AG04449 (cell line): ENCODE measurements at places on chromosomes 1 and 21.

- DNase-seq, result no peak
Measured at GRCh38 chr1:179230251-179230650, 774 bp upstream of the ABL2 start.

DNA sequence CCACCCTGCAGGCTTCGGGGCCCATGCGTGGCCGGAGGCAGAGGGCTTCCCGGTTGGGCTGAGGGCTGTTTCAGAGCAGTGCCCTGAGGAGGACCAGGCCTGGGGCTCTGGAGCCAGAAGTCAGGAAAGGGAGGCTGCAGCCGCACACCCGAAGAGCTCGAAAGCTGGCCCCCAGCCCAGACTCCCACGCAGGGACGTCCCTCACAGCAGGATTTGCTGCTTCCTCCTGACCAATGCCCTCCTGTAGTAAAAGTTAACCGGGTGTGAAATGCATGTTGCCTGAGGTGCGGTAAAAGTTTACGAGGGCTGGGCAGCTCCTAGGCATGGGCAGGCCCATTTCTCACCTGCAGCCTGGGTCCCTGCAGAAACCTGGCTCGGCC, 101.5 kb upstream of the ARHGEF16 start:
- no peak for DNase-seq

DNA sequence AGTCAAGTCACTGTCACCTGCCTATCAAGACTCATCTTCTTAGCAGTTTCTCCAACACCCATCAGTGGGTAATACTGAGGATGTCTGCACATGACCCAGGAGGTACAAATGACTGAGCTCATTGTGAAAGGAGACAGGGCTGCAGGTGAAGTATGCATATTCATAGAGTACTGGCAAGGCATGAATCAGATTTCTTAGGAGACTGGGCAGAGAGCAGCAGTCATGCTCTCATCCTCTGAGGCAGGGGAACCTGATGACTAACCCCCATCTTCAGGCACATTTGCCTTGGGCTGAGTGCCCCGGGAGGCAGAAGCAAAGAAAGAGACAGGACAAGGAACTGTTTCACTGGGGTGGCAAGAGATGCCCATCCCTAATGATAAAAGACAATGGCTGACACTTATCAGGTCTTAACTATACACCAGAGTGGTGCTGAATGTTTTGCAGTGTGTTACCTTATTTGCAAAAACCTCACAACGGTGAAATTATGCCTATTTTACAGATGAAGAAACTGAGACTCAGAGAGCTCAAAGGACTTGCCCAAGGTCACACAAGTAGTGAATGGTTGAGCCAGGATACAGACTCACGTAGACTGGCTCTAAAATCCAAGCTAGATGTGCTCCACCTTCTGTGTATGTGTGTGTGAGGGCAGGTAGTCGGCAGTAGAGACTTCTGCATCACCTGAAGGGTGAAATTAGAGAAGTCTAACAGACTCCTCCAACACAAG, 9.2 kb upstream of the GRHL3 start:
- DNase-seq, result no peak

DNA sequence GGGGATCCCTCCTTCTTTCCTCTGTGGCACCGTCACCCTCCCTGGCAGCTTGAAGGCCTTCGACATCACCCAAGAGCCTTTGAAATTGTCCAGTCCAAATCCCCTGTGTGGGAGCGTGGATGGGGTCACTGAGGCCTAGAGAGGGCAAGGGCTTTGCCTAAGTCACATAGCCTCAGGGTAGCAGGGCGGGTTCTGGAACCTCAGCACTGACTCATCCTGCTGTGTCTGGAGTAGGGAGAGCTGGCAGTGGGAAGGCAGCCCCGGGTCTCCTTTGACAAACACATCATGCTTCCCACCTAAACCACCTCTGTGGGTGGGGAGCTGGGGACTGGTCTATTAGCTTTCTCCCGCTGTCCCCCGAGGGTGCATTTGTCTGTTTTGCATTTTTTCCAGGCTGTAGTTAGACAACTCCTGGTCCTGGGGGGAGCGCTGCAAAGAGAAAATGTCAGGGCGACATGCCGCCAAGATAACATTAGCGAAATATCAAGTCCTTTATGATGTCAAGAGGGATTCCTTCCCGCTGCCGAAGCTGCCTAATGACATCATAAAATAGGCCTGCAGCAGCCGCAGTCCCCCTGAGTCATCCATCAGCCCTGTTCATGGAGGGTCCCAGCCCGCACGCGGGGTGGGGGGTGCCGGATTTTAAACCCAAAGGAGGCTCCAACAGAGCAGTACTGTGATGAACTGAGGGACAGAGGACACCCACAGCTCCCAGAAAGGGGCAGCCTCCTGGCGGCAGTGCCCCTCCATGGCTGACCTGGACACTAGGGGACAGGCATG, 77.0 kb upstream of the POU3F1 start:
- no peak for DNase-seq

DNA sequence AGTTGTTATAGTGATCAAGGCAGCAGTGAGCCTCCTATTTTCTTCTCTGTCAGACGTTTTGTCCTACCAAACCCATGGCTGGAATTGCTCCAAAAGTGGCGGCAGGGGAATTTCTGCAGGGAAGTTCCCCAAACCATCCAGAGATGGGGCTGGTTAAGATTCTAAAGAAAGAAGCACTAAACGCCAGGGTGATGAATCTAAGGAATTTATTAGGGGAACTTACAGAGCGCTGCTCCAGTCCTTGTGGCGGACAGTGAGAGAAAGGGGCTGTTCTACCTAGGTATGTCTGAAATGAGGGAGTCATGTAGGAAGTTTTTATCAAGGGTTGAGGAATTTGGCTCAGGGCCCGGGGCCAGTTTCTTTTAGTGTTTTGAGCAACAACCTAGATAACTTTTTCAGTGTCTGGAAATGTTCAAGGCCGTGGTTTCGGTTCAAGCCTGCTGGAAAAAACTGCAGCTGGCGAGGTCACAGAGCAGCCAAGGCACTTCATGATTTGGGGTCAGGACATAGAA, 222.4 kb upstream of the B3GALT2 start:
- peak; percentile 84 for DNase-seq

DNA sequence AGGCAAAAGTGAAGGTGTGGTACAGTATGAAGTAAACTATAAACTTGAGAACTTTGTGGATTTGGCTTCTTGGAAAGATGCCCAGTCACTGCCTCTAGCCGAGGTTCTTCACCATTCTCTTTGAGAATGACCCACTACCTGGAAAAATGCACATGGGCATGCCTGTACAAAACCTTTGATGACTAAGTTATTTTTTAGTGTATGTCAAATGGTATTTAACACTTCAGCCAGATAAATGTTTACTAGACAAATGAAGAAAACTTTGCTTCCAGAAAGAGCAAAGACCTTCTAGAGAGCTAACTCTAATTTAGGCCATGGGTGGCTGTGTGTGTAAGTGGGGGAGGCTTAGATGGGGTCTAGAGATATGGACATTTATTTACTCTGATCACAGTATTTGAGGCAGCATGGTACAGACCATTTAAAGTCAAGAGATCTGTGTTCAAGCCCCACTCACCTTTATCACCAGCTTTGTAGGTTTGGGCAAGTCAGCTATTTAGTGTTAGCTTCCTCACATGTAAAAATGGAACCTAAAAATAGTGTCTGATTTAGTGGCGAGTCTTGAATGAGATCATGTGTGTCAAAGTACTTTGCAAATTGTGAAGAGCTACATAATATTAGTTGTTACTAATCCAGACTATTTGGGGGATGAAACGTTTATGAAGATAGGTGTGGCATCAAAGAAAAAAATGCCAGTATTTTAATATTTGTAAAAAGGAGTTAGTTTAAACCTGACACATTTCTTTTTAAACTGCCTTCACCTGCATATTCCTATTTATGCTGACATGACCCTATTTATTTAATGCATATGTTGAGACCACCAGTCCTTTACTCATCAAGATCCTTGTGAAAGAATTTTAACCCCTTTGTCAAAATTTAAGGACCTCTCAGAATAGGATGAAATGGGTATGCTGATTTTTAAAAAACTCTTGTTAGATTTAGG, 20.2 kb downstream of the NFYC start:
- DNase-seq, result no peak

DNA sequence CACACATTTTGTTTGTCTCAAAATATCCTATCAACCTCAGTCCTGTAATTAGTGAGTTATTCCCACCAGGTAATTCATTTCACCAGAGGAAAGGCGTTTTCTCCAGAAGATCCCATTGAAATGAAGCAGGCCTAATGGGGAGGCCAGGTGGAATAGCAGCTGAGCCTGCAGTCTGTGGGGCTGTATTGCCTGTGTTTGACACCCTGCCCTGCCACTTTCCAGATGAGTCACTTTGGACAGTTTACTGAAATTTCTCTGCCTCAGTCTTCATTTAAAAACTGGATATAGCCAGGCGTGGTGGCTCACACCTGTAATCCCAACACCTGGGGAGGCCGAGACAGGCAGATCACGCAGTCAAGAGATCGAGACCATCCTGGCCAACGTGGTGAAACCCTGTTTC, 78.1 kb upstream of the PPP2R5A start:
- DNase-seq, result no peak

- no peak for DNase-seq
Measured at GRCh38 chr1:66012106-66012784, 219.6 kb downstream of the PDE4B start.

DNA sequence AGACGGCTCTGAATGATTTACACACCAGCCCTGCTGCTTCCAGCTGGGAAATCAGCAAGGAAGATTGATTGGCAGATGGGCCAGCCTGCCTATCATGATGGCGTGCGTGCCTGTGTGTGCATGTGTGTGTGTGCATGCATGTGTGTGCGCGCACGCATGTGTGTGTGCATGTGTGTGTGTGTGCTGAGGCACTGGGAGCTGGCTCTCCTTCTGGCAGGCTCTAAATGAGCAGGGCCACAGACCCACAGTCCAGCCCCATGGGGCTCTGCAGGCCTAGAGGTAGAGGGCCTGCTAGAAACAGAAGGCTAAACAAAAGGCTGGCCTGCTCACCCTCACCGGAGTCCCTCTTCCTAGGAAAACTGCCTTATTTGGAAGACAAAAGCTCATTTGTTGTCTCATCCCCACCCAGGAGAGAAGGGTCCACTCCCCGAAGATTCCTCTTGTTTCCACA, 6.0 kb downstream of the KLHDC8A start:
- DNase-seq, result no peak

DNA sequence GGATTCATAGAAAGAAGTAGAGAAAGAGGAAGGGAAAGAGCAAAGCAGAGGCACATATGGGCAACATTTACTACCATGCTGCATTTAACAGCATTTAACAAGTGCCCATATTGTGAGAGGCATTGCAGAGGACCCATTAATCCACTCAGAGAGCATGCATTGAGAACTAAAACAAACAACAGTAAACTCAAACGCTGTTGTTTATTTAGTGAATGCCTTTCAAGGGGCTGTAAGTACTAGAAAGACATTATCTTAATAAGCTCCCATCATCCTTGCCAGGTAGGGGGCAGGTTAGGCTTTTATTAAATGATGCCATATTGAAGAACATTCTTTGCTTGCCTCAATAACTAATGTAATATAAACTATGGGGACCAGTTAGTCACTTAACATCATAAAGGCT, 254.3 kb upstream of the DAB1 start:
- DNase-seq, result no peak

GRCh38 chr1:27690183-27690582, 18.2 kb upstream of the IFI6 start:
- DNase-seq, result no peak

DNA sequence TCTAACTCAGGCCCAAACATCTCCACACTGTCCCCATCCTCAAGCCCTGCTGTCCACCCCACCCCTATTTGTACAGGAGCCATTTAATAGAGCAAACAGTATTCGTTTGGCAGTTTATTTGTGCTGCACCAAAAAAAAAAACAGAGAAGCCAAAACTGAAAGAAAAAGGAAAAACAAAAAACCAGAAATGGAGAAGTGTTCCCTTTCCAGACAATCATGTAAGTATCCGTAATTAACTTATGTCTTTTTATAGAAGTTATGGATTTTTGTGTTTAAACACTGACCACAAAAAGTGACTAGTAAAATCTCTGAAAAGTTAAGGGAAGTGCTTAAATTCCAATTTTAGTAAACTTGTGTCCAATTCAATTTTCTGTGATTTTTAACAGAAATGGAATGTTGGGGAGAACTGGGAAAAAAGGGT, 40.4 kb upstream of the ZBTB18 start:
- DNase-seq, result no peak

DNA sequence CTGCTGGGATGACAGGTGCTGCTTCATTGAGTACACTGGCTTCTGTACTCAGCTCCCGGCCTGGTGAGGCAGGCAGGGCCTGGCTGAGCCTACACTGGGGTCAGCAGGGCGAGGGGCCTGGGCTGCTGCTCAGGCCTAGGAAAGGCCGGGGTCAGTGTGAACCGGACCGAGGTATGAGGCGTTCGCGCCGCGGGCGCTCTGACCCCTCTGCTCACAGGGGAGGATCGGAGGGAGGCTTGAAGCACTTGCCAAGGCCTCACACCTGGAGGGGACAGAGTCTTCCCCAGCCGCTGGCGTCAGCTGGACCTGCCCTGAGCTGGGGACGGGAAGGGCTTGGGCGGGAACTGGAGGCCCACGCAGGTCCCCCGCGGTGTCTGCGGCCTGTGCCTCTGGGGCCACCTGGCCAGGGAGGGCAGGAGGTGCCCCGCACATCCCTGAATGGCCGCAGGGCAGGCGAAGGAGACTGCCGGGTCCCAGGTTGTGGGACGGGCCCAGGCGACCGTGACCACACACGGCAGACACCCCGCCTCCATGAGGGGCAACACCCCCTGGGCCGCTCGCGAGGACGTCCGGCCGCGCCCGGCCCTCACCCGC, 466 bp downstream of the PEX10 start:
- DNase-seq, result no peak

GRCh38 chr1:36591278-36591677, 108.6 kb upstream of the CSF3R start:
- DNase-seq, result no peak

DNA sequence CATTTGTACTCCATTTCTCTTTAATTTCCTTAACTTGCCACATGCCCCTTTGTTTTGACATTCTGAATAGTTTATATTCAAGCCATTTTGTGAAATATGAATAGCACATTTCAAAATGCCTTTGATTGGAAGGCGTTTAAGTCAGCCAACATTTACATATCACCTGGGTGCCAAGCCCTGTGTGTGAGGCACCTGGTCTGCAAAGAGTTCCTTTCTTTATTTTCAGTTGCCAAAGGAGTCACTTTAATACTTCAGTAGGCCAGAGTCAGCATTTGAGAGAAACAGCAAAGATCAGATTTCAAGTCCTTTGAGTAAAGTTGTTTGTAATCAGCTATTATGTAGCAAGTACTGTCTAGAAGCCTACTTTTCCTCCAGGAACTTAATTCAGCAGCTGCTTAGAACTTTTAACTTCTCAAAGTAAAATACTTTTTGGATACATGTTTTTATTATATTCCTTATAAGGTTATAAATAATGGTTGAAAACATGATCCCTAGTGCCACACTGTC, 70.8 kb downstream of the DTL start:
- no peak for DNase-seq

- DNase-seq, result no peak
Measured at GRCh38 chr1:239956263-239956662, 135.4 kb upstream of the FMN2 start.
